ENCODE measurements at places on chromosomes 6 and 20.

- DNase-seq: no peak
These were observed 180.9 kb downstream of the FUT9 start for GRCh38 chr6:96196633-96197032.

DNA sequence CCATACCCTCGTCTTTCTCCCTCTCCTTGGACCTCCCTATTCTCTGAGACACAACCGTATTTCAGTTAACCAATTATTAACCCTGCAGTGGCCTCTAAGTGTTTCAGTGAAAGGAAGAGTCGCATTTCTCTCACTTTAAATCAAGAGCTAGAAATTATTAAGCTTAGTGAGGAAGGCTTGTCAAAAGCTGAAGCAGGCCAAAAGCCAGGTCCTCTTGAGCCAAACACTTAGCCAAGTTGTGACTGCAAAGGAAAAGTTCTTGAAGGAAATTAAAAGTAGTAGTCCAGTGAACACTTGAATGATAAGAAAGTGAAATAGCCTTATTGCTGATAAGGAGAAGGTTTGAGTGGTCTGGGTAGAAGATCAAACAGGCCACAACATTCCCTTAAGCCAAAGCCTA lies 58.3 kb downstream of the SNX9 start:
- no peak for DNase-seq

- DNase-seq: no peak
These were observed 11.2 kb downstream of the TRIM40 start for GRCh38 chr6:30147096-30147495.

GRCh38 chr20:54433636-54434035 lies 41.8 kb upstream of the DOK5 start:
- no peak for DNase-seq
